ENCODE measurements at places on chromosomes 1 and 21.
A peak's percentile ranks its signal among the peaks of the same experiment; 100 is the strongest.

- no peak for DNase-seq
These were observed 579.2 kb downstream of the PTPRC start for GRCh38 chr1:199218065-199218464.

DNA sequence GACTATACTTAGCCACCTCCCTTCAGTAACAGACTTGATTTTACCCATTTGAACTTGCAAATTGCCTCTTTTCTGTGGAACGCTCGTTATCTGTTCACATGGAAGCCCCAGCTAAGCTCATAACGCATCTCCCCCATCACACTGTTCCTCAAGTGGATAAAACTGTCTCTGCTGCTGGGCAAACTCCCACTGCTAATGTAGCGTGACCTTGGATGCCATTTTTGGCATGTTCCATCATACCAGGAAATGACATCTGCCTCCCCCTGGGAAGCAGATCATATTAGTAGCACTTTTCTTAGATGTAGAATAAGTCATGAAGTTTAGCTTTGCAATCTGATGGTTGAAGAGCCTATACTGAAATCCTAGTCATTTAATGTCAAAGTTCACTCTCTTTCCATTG, 528.7 kb upstream of the PLXNA2 start:
- DNase-seq, result no peak

- DNase-seq, result no peak
These were observed 17.6 kb upstream of the TMEM61 start for GRCh38 chr1:54962612-54963395.

DNA sequence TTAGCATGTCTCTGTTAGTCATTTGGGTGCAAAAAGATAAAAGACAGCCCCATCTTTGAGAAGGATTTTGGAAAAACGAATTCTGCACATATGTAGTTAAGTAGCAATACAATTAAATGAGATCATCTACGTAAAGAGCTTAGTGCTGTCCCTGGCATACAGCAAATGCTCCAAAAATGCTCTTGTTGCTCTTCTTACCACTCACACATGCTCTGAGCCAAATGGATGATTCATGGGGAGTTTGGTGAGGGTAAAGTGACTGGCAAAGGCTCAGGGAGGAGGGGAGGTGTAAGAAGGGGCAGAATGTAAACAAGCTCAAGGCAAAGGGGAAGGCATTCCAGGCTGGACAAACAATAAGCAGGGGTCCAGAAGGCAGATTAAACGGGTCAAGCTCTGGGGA, 191.9 kb downstream of the AK5 start:
- DNase-seq, result no peak

- DNase-seq, result no peak
These were observed 72.4 kb upstream of the TRAPPC10 start for GRCh38 chr21:43939443-43940328.

DNA sequence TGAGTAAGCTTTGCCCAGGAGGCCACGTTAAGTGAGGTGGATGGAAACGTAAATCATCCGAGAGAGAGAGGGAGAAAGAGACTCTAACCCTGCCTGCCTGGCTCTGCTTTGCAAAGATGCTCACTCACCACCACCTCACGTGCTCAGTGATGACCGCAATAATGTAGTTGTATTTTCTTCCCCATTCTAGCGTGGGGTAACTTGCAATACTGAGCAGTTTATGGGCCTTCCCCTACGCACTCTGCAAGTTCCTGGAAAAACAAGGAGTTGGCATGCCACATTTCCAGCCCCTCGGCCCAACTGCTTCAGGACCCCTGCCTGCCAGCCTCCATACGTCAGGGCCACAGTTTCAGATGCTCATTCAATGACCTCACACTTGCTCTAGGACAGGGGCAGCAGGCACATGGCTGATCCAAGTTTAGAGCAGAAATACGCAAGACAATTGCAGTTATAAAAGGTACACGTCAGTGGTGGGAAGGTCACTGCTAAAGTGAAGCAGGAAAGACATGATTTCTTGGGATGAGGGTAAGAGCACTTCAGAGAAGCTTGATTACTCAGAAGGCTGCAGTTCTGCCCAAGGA, 112.5 kb upstream of the RAB4A start:
- DNase-seq, result no peak

DNA sequence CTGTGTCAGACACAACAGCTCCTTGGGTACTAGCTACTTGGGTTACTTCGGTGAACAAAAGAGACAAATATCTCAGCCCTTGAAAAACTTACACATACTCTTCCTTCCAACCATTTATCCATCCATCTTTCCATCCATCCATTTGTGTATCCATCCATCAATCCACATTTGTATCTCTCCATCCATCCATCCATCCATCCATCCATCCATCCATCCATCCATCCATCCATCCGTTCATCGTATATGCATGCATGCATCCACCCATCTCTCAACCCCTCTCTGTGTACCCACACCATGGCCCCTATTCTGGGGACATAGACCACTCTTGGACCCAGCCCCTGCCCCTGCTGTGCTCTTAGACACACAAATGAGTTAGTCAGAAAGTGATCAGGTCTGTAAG, 40.2 kb downstream of the FAAH start:
- no peak for DNase-seq

GRCh38 chr21:25756190-25756932, 21.6 kb downstream of the GABPA start:
- no peak for DNase-seq

DNA sequence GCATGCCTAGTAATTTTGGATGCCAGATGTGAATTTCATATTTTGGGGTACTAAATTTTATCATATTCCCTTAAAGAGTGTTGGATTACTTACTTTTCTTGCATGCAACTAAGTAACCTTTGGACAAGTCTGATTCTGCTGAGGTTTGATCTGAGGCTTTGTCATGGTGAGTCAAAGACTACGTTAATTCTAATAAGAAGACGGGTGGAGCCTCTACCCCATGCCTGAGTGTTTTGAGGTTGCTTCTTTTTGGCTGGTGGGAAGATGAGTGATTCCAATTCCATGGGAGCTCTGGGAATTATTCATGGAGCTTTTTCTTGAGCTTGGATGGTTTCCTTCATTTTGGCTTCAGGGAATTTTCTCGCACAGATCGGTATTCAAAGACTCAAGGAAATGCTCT, 11.6 kb upstream of the PCP4 start:
- DNase-seq, result no peak

DNA sequence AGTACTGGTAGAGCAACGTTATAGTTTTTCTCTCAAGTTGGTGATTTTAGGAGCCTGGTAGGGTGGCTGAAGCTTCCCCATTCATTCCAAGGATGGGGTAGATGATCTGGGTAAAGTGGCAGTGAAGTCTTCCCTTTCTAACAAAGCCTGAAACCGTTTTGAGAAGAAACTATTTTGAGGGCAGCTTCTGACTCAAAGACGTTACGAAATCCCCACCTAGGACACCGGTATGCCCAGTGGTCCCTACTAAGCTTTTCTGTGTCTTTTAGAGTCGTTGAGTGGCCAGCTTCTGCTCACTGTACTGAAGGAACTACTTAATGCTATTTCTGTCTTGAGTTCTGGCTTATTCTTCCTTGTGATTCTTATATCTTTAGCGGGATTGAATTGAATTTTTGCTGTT, 1.4 kb downstream of the WDTC1 start:
- DNase-seq, result no peak

GRCh38 chr1:58629031-58629462, 52.0 kb upstream of the TACSTD2 start:
- DNase-seq, result no peak

DNA sequence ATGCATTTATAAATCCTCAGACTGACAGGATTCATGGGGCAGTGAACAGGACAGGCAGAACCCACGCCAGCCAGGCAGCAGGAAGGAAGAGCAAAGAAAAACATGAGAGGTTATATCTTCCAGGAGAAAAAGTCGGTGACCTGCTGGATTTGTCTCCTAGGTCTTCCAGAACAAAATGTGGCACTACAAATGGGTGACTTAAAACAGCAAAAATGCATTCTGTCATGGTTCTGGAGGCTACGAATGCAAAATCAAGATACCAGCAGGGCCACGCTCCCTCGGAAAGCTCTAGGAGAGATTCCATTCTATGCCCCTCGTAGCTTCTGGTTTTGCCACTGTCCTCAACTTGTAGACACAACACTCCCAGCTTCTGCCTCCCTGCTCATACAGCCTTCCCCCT, 63.4 kb downstream of the PSMG1 start:
- no peak for DNase-seq

DNA sequence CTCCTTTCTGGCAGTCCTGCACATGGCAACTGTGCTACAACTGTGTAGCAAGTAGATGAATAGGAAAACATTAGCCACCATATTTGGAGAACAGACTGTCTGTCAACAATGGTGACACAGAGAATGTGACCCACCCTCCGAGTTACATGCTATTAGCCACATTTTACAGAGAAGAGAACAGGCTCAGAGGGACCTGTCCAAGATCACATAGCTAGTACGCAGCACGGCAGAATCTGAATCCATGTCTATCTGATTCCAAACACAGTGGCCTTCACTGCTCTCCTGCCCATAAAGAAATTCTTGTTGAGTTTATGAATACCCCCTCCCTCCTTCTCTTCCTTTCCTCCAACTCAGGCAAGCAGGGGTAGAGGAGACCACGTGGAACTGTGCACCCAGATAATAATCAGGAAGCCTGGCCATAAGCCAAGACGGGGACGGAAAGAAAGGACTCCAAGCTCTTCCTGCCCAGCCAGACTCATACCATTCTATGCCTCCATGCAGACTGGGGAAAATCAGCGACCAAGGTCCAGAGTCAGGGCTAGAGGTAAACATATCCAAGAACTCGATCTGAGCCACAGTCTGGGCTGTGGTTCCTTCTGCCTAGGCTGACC, 78.8 kb downstream of the TRABD2B start:
- peak; percentile 59 for DNase-seq

GRCh38 chr1:86468501-86468977, at the start of gene CLCA1:
TSS of gene CLCA1 (plus strand) at chr1:86468927. CDS start at chr1:86468972, 45 bp downstream.
- DNase-seq, result no peak

- DNase-seq, result peak; percentile 82
These were observed 15.5 kb downstream of the NT5C1A start for GRCh38 chr1:39656391-39656790.

GRCh38 chr1:104248385-104248784, 498.7 kb downstream of the AMY1C start:
- DNase-seq, result no peak

DNA sequence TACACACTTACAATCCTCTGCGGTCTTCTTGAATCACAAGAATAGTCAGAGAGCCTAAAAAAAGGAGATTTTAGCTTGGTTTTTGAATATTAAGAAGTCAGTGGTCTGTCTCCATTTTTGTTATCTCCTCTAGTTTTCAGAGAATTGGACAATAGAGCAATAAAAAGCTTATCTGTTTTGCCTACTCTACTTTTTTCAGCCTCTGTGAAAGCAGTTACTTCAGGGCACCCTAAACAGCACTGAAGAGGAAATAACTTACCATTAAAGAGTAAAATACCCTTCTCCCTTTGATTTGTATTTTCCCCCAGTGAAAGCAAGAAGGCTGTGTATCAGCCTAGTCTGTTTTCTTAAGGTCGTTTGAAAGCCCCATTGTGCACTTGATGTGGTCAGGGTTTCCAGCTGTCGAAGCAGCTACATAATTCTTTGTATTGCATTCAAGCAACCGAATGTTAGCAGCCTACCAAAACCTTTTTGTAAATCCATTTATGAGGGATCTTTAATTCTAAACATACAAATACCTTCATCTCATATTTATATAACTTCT, 1.0 kb downstream of the NTMT2 start:
- DNase-seq, result no peak

DNA sequence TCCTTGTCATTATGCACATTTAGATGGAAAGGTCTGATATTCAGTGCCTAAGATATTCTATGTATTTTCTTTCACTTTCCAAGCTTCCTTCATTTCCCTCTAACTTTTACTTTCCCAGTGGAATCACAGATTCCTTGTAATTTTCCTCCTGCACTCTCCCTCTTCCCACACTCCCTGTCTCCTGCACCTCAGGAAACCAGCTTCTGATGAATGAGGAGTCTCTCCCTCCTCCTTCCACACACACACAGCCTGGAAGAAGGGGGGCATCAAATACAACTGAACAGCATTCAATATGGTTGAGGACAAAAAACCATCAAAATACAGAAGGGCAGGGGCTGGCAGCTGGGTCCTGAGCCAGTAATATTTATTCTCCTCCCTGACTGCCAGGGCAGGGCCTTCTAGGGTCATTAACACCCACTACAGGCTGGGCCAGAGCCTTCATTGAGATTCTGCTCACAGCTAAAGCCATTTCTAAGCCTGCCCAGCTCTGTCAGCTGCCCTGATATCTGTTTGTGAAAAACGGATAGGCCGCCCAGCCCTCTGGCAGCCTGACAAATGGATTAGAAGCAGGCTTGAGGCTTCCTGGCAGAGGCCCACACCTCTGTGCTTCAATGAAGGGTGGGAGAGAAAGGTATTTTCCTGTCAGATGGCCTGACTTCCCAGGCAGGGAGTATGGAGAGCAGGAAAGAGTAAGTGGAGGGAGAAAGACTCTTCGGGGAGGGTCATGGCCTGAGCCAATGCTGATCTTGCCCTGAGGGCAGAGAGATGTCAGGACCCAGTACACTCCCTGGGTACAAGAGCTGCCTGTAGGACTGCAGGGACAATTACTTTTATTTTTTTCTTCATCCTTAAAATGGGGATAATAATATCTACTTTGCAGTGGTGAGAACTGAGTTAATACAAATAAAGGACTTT, 138.9 kb upstream of the SPATA6 start:
- DNase-seq, result peak; percentile 34

DNA sequence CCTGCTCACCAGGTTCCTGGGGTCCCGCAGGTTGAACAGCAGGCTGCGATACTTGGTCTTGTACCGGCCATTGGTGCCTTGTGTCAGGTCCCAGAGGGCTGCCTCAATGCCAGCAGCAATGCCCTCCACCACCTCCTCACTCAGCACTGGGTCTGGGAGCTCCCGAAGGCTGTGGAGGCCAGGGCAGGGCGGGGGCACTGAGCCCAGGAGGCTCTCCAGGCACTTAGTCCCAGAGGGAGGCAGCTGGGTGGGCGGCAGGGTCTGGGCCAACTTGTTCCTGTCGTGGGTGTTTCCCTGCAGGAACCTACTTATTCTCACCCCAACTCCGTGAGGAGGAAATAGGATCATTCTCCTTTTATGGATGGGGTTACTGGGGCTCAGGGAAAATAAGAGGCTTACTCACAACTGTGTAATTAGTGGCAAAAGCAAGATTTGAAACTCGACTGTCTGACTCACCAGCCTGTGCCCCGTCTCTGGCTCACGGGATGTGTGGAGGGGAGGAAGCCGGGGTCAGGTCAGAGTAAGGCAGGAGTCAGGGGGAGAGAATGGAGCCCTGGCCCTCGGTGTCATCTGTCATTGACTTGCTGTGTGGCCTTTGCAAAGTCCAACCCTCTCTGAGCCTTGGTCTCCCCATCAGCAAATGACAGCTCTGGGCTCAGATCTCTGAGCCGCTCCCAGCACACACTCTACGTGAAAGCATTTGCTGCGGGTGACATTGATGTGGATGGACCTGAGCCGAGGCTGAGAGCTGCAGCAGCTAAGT, 17.2 kb downstream of the SPOCD1 start:
- DNase-seq, result no peak

- no peak for DNase-seq
These were observed 9.4 kb upstream of the UAP1 start for GRCh38 chr1:162551969-162552683.

GRCh38 chr1:238826891-238827290, 559.5 kb upstream of the CHRM3 start:
- no peak for DNase-seq

- no peak for DNase-seq
These were observed 698.6 kb downstream of the LTN1 start for GRCh38 chr21:28294051-28294450.
